ENCODE measurements at places on chromosomes 1 and 21.
A peak's percentile ranks its signal among the peaks of the same experiment; 100 is the strongest.

- no peak for DNase-seq
These were observed 50.7 kb downstream of the DHRS3 start for GRCh38 chr1:12567288-12567819.

DNA sequence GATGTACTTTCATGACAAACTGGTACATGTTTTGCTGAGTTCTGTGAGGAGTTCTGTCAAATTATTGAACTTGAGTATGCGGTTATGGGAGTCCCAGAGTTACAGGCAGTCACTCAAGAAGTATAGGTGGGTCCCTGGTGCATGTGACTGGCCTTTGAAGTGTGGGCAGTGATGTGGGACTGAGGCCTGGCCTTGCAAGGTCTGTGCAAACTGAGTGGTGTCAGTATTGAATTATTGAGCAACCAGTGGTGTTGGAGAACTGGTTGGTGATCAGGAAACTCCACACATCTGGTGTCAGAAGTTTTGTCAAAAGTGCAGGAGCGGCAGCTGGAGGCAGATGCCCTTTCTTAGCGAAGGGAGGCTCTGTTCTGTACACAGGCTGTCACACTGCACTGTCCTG, 5.2 kb downstream of the ZNF678 start:
- DNase-seq, result no peak

DNA sequence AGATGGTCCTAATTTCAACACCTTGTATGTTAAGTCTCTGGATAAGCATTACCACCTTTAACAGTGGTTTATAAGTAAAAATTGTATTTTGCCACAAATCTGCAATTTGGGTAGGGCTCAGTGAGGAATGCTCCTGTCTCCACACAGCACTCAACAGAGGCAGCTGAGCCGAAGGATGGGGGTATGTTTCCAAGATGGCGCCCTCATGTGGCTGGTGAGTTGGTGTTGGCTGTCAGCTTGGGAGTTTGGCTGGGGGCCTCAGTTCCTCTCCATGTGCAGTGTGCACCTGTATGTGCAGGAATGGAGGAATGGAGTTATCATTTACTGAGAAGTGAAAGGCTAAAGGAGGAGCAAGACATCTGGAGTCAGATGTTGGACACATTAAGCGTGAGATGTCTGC, 136.8 kb downstream of the GABPA start:
- DNase-seq, result no peak

GRCh38 chr1:85473390-85473789, 8.4 kb upstream of the DDAH1 start:
- DNase-seq, result peak; percentile 10

GRCh38 chr1:87977145-87977544, 648.5 kb downstream of the LMO4 start:
- DNase-seq, result no peak

- DNase-seq, result no peak
These were observed 27.2 kb downstream of the RAB7B start for GRCh38 chr1:205976036-205976435.

DNA sequence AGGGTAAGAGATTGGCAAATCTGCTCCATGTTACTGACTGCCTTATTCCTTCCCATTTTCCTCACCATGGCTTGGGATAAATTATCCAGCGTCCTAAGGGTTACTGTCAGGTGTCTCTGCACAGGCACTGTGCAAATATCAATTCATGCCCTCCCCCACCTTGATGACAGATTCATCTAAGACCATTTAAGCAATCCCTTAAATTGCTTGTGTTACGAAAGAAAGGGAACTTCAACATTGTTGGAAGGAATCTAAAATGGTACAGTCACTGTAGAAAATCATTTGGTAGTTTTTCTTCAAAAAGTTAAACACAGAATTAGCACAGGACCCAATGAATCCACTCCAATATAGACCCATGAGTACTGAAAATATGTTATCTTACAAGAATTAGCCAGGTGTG, 17.6 kb upstream of the MTARC2 start:
- no peak for DNase-seq
